Left renal cortex interstitium (tissue), 4 donors: ENCODE measurements at places on chromosomes 13 and 19. TPM values are rescaled to one million over a fixed set of nuclear protein-coding genes. Genes with fewer than 3 reads are reported as not detected.

TEX29 gene
- polyA plus RNA-seq: 0.71 TPM

PCDH17 gene
- polyA plus RNA-seq: 16.5 TPM

DNA sequence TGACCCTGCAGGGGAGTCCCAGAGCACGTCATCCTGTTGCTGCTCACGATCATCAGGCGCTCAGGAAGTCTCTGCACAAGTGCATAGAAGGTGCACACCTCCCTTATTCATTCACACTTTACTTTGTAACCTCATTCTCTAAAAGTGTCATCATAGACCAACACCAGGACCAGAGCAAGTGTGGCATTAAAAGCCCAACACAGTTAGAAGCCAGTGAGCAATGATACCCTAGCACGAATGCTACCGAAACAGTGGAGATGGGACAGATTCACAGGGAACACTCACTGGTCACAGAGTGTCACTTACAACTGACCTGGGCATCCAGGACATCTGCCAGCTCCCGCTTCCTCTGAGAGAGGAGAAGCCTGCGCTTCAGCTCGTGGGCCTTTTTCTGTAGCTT is 17.0 kb downstream of the HAUS8 start:
- no peak for DNase-seq

DNA sequence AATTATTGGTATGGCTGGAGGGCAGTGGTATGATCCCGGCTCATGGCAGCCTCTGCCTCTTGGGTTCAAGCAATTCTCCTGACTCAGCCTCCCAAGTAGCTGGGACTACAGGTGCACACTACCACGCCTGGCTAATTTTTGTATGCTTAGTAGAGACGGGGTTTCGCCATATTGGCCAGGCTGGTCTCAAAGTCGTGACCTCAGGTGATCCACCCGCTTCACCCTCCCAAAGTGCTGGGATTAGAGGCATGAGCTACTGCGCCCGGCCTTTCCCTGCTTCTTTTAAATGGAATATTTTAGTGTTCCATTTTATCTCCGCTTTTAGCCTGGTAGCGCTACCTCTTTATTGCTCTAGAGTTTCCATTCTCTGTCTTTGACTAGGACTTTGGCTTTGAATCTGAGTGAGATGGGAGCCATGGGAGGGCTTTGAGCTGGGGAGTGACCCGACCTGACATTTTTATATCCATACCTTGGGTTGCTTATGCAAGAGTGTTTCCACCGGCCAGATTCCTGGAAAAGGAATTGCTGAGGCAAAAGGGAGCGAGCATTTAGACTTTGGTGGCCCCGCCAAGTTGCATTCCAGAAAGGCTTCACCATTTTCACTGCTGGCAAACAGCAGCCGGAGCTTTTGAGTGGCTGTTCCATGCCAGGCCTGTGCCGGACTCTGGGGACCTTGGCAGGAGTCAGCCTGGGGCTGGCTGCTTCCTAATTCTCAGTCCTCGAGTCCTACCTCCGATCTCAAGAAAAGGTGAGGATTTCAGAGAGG is 22.9 kb downstream of the BICRA start:
- DNase-seq: no peak

ZNF543 gene
- polyA plus RNA-seq: 8.4 TPM

NKG7 gene
- polyA plus RNA-seq: 2.7 TPM

DNA sequence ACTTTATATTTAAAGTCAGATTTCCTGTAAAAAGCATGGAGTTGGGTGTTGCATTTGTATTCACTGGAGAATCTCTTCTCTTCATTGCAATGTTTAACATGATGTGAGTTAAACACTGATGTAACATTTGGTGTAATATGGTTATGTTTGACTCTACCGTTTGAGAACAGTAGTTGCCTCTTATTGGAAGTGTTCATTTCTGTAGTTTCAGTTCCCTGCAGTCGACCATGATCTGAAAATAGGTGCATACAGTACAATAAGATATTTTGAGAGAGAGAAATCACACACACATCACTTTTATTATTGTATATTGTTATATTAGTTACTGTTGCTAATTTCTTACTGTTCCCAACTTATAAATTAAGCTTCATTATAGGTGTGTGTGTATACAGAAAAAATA is 105.2 kb upstream of the SPACA7 start:
- DNase-seq: no peak

PROZ gene
- 2.0 TPM for polyA plus RNA-seq

DNA sequence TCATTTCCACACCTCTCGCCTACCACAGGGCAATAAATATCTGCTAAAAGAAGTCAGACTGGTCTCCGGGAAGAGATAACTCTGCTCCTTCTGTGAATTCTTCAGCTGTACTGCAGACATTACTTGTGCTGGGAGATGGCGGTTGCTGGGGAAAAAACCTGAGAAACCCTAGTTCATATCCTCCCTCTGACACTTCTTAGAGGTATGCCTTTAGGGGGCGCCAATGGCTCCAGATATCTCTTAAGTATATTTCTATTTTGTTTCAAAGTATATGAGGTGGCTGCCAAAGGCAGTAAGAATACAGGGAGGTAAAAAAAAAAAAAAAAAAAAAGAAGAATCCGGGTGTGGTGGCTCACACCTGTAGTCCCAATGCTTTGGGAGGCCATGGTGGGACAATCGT is 175.2 kb downstream of the PAN3 start:
- DNase-seq: no peak

MED26 gene
- 5.8 TPM for polyA plus RNA-seq

- DNase-seq: no peak
These were observed 4.6 kb downstream of the FBXO17 start for GRCh38 chr19:38970664-38971532.

ODAD3 gene
- 1.7 TPM for polyA plus RNA-seq

- DNase-seq: no peak
These were observed 706.4 kb upstream of the KLHL1 start for GRCh38 chr13:70814684-70815083.

DNA sequence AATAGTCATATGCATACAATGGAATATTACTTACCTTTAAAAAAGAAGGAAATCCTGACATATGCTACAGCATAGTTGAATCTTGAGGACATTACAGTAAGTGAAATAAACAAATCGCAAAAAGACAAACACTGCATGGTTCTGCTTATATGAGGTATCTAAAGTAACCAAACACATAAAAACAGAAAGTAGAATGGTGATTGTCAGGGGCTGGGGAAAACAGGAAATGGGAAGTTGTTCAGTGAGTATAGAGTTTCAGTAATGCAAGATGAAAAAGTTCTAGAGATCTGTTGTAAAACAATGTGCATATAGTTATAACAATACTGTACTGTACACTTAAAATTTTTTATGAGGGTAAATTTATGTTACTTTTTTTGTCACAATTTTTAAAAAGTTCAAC is 219.4 kb downstream of the KLF5 start:
- no peak for DNase-seq

DNA sequence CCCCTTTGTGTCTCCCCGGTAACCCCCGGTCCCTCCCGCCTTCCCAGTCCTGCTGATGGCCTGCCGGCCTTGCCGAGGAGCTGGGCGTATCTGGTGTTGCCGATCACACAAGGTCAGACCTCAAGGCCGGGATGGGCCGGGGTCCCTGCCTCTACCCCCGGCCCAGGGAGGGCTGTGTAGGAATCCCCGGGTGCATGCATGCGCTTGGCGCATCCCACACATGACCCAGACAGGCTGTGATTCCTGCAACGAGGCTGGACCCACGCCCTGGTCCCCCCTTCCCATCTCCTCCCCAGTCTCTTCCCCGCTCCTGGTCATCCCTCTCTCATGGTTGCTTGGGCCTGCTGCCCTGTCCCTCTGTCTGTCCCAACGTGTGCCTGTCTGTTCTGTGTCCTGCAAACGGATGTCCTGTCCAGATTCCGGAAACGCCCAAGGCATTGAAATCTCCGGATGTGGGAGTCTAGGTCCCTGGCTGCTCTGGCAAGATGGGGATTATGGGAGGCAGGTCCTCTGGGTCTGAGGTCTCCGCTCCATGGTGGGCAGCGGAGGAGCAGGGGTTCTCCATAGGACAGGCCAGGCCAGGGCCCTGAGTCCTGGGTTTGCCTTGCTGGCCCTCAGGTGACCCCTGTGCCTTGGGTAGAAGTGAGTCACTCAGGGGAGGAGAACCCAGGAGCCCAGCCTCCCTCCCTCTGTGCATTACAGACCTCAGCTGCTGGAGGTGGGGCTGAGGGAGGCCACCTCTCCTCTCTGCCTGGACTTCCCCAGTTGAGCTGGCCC is 1.6 kb downstream of the PKN1 start:
- DNase-seq: no peak

- no peak for DNase-seq
These were observed 8.2 kb downstream of the REX1BD start for GRCh38 chr19:18596752-18597157.

GRCh38 chr13:46598140-46598819 is 45.3 kb downstream of the LRCH1 start:
- DNase-seq: no peak

DNA sequence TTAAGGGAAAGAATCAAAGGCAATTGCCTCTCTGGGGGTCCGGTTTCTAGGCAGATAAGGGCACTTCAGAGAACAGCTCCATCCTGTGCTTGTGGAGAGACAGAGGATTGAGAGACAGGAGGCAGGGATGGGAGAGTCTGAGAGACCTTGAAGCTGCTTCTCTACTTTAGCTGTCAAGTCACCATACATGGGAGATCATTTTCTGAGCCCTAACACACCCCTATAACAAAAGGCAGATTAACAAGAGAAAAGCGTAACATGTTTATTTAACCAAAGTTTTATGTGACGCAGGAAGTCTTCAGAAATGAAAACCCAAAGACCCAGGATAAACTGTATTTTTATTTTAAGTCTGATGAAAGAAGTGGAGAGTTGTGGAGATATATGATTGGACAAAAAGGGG is 48.4 kb downstream of the CBY2 start:
- no peak for DNase-seq

GRCh38 chr19:10074153-10074552 is 12.0 kb upstream of the SHFL start:
- DNase-seq: no peak

DNA sequence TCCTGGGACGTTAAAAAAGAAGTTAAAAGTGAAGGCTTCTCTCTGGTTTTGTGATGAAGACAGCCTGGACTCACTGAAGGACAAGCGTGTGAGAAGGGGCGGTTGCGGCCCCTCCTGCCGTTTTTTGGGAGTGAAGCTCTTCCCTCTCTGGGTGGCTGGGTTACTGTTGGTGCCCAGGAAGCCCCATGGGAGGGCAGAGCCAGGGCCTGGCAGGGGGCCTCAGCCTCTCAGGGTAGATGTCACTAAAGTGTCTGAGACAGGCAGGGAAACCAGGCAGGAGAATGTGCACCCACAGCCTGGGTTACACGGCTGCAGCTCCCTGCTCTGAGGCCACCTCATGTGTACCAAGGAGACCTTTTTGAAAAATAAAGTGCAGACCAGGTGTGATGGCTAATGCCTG is 1.5 kb upstream of the WDR88 start:
- DNase-seq: no peak

DNA sequence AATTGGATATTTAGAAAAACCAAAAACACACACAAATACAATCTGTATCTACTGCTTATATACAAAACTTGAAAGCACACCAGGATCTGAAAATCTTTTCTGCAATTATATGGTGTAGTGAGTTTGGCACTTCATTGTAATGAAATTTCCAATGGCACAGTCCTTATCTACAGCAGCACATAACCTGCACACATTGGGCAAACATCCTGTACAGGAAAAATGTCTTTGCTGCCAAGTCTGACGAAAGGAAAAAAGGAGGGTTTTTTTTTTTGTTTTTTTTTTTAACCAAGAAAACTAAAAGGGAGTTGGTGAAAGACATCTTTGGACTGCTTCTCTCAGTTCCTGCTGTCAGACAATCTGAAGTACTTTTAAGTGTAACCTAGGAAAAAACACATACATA is 107.8 kb downstream of the FOXO1 start:
- no peak for DNase-seq

ICAM5 gene
- 0.23 TPM for polyA plus RNA-seq

DNA sequence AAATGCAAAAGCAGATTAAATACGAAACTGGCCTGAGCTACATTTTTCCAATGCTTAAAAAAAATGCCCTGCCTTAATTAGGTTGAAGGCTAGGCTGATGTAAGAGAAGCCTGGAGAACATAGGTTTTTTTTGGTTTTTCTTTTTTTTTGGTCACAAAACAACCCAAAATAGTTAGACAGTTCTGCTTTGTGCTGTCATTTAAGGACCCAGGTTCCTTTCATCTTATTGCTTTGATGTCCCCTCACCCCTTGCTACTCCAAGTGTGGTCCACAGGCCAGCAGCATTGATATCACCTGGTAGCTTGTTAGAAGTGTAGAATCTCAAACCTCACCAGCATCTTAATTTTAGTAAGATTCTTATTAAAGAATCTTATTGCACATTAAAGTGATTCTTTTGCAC is 14.4 kb downstream of the TDRD3 start:
- DNase-seq: no peak

ANKRD24 gene
- polyA plus RNA-seq: 1.6 TPM

DNA sequence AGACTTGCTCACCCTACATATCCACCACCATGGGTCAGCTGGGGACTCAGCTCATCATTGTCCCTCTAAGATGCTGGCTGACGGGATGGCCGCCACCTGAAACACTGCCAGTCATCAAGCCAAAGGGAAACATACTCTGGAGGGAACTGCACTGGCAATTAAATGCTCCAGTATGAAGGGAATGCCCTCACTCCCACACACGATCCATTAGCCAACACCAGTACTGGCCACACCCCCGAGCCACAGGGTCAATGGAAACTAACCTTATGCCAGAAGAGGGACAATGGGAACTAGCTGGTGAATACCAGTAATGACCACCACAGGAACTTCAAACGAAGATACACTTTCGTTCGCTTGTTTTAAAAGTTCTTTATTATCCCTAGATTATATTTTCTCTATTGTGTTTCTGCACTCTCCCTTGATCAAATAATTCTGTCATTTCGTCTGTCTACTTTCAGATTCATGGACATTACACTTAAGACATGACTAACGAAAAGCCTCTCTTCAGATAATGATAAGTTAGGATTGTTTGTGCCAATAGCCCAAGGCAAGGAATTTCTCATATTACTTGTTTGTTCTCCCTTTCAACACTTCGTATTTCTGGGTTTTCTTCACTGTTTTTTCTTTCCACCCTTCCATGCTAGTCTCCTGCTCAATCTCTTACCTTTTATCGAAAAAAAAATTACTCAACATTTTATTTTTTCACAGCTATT is 1.7 kb upstream of the ZNF507 start:
- no peak for DNase-seq

KCNN1 gene
- polyA plus RNA-seq: 5.6 TPM

IGFLR1 gene
- polyA plus RNA-seq: 2.9 TPM
